Dorsolateral prefrontal cortex (tissue), 122 donors: ENCODE measurements at places on chromosomes 4 and X. TPM values are rescaled to one million over a fixed set of nuclear protein-coding genes. Genes with fewer than 3 reads are reported as not detected.

GRCh38 chrX:77786365-77786680, 307 bp upstream of the ATRX start:
- DNase-seq, result no peak

DNA sequence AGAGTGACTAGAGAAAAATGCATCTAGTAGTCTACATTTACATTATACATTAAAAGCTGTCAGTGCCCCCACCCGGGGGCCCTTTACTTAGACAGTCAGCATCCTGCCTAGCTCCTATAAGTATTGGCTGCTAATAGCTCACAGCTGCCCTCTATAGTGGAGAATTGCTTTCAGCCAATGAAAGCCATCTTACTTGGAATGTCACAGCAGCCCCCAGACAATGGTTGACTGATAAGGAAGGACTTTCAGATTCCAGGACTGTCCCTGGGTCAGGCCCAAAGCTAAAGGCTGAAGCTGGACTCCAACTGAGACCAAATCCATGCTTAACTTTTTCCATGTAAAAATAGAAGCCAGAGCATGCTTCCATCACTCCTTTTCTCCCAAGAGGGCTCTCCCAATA, 196.9 kb downstream of the ANKRD50 start:
- no peak for DNase-seq

DNA sequence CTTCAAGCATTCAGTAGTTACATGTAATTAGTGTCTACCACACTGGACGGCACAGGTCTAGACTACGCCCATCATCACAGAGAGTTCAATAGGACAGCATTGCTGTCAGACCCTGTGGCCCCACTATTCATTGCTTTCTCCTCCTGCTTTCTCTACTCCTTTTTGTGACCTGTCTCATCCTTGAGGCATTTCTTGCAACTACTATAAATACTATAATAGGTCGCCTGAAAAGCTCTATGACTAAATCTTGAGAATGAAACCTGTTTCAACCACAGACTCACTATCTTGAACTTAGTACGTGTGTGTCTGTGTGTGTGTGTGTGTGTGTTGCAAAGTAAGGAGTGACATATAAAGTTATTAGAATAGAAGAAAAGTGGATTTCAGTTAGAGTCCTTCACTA, 252.9 kb upstream of the KLF3 start:
- no peak for DNase-seq

The GTPBP6 gene
- total RNA-seq, result 60.4 TPM
